ENCODE measurements at places on chromosomes 1 and 21.

DNA sequence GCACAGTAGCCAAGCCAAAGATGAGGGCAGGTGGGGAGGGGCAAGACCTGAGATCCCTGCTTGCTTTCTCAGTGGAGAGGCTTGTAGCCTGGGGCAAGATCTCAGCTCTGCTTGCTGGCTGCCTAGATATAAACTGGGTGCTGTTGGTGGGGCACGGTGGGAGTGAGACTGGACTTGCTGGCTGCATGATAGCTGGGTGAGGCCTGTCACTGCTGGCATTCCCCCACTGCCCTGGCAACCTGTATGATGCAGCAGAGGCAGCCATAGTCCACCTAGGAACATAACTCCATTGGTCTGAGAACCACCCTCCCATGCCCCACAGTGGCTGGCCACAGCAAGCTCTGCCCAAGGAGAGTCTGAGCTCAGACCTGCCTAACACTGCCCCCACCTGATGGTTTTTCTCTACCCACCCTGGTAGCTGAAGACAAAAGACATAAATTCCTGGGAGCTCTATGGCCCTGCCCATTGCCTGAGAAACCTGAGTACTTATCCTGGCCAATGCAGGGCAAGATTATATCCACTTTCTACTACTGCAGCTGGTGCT is 261.9 kb upstream of the DEPDC1 start:
- DNase-seq = no peak

GRCh38 chr1:215718575-215719287 is 151.6 kb downstream of the KCTD3 start:
- no peak for DNase-seq

DNA sequence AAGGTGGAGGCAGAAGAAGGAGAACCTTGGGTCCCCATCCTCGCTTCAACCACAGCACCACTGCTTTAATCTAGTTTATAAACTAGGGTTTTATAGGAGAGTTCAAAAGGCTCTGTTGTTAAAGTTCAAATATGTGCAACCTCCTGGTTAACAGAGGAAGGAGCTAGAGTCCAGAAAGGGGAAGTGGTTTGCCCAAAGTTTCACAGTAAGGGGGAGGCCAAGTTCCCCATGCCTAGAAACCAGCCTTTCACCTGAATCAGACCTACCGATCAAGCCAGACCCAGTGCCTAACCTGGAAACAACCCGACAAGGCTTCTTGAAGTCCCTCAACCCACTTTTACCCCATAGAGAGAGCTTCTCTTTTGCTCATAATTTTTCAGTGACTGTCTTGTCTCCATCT is 106.5 kb downstream of the PLPP3 start:
- no peak for DNase-seq

DNA sequence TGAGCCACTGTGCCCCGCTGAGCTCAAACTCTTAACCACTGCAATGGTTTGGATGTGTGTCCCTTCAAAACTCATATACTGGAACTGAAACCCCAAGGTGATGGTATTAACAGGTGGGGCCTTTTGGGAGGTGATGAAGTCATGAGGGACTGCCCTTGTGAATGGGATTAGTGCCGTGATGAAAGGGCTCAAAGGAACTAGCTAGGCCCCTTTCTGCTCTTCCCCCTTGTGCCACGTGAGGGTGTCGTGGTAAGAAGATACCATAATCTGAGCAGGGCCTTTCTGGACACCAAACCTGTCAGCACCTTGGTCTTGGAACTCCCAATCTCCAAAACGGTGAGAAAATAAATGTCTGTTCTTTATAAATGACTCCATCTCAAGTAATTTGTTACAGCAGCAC is 45.5 kb upstream of the SPOCD1 start:
- no peak for DNase-seq

DNA sequence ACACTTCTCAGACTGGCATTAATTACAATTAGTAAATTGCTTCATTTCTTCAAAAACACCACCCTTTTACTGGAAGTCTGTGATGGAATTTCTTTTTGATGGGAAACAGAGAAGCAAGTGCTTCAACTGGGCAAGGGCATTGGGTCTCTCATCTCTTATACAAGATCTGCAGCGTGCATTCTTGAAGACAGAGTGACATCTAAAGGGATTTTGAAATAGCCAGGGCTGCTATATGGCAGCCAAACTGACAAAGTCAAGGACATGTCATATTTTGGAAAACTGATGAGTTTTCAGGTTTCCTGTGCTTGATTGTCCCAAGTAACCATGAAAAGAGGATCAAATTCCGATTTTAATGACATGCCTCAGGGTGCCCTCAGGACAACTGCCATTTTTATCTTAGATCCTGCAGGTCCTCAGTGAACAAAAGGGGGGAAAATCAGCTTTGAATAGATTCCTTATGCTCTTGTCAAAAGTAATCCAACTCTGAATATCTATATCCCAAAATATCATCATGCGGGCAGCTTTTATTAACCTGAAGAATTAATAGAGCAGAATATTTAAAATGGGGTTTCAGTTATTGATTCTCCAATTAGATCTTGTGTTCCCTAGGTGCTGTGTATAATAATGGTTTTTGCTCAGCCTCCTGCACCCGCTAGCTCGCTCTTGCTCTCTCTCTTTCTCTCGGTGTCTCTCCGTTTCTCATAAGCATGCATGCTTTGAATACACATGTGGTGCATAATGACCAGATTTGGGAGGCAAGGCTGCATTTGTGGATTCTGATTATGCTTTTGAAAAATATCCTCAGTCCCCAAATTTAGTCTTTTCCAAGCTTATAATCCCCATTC is 221.8 kb downstream of the TTLL7 start:
- DNase-seq = no peak

DNA sequence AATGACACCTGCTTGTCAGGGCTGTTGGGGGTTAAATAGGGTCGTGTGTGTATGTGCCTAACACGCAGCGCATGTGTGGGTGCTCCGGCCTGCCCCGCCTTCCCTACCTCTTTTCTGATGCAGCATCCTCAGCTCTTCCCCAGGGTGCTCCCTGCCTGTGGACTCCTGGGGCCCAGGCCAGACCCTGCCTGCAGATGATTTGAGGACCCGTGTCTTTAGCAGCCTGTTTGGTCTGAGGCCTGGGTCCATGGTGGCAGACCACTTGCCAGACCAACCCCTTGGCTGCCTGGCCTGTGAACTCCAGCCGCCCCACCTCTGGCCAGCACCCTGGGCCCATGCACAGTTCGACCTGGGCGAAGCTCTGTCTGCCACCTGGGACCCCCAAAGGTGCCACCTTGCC is 57.0 kb upstream of the SIM2 start:
- no peak for DNase-seq

- DNase-seq = no peak
These were observed 1164.4 kb upstream of the ADGRL4 start for GRCh38 chr1:80170811-80171485.

- no peak for DNase-seq
These were observed 427.2 kb upstream of the VAMP3 start for GRCh38 chr1:7343882-7344281.

- no peak for DNase-seq
These were observed 13.1 kb downstream of the FGGY start for GRCh38 chr1:59309795-59310548.

DNA sequence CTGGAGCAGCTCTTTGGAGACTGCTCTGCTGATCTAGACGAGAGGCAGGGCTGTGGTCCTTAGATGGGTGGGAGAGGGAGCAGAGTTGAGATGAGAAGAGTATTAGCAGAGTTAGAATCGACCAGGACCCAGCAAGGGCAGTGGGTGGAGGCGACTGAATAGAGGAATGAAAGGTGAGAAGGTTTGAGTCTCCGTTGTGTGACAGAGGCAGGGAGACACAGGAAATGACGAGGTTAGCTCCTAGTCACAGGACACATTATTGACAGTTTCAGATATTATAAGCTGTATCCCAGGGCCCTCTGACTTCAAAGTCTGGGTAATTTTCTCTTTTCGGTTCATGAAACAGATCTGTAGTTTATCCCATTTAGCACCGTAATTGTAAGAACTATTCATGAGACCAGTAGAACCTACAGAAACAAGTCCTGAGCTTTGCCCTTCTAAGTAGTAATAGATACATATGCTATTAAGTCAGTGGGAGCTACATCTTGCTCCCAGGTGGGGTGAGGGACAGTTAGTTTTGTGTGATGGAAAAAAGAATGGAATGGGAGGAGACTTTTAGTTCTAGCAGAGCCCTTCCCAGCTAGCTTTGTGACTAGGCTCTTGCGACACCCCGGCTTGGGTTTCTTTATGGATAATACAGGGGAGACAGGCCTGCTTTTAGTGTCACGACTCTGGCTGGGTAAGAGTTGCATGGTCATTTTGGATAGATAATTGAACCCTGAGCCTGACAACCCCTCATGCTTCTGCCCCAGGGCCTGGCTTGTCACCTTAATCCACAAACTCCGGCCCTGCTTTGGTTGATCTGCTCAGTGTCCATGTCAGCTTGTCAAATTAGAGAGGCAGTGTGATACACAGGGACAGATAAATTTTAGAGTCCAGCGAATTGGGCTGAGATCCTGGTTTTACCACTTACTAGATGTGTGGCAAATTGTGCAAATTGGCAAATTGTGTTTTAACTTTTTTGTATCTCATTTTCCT is 70.2 kb downstream of the UCK2 start:
- no peak for DNase-seq

DNA sequence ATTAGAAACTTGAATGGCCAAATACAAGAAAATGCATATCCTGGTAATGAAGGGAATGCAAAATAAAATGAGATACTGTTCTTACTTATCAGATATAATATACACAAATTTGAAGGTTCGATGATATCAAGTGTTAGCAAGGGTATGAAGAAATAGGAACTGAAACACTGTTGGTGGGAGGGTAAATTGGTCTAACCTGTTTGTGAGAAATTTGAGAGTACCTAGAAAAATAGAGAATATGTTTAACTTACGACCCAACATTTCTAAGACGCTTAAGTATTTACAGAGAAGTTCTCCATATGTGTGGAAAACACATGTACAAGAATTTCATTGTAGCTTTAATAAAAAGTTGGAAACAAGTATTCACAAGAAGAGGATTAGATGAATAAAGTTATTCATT is 25.9 kb downstream of the ATG4C start:
- no peak for DNase-seq

DNA sequence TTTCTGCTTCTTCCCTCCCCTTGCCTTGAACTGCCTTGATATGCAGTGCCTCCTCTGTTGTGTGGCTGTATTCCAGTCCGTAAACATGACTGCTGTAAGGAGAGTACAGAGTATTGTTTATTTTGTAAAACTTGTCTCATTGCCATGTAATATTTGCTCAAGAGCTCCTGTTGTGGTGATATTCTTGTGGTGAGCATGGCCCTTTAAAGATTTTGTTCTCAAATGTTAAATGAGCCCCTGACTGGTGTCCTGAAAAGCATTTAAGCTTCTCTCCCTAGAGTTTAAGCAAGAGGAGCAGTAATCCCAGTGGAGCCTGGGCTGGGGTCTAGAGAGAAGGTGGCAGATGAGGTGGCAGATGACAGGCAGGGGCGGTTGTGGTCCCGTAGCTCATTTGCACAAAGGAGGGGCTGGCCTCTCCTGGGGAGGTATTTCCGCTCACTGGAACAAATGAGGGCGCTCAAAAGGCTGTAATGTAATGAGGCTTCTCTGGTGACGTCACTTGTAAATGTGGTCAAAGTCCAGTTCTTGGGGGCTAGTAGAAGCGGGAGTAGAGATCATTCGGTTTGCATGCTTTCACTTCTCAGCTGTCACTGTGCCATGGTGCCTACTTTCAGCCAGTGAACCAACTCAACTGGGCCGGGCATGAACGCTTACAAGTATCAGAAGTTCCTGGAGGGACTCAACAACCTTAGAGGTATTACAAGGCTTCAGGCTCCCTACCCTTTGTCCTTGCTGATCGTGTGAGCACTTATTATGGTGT is 46.0 kb upstream of the MACF1 start:
- no peak for DNase-seq

- no peak for DNase-seq
These were observed 19.1 kb upstream of the SLC35F3 start for GRCh38 chr1:233885196-233885920.

DNA sequence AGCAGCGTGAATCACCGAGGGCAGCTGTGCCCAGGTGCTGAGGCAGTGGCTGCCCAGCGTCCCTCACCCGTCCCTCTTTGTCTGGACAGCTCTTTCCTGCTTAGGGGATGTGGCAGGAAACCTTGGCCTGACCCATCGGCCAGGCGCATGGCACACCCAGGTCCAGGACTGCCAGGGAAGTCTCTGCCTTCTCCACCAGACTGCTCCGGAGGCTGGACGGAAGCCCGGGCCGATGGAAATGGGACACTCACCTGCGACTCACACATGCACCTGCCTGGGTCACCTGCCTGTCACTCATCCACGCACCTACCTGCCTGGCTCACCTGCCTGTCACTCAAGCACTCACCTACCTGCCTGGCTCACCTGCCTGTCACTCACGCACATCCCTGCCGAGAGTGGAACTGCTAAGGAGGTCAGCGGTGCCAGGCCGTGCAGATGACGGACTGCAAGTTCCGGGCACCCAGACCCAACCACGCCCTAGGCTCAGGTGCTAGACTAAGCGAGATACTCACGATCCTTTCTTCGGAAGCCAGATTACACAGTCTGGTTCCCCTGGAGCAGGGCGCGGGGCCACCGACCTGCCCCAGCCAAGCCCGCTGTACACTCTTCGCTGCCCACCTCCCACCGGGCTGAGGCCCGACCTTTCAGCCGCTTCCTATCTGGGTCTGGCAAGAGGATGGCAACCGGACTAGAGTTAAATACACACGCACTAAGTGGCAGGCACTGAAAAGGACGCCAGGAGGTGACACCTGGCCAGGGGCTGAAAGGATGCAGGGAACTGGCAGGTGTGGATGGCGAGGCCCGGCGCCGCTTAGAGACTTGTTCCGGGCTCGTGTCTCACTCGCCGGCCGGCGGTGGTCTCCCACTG is 1.1 kb downstream of the UBE2J2 start:
- DNase-seq = no peak

DNA sequence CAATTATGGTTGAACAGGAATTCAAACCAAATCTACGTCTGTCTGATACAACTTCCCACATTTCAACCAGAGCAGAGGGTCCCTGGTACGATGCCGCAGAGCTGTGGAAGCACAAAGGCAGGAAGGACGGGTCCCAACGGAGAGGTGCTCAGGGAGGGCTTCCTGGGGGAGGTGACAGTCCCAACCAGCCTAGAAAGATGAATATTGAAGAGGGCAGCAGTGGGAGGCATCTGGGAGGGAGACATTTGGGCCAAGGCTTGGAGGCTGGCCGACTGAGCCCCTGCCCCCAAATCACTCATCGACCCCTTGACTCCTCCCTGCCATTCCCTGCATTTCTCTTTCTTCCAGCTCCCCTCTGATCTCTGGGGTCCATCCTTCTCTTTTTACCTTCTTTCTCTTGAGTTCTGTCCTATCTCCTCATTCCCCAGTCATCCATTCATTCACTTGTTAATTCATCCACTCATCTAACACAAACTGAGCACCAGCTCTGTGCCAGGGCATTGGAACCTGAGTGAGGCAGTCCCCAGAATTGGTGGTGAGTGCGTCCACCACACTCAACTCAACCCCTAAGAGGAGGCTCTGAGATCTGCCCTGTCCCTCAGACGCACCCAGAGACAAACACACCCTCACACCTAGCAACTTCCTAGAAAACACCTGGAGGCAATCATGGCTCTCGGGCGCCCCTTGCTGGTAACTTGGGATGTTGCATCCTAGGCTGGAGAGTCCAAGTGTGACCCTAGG is 13.2 kb upstream of the CELA3B start:
- peak; percentile 64 for DNase-seq

GRCh38 chr1:156160000-156160742 is 6.8 kb downstream of the SEMA4A start:
- DNase-seq = no peak
